Karpas-422 (cell line): ENCODE measurements at places on chromosomes 16 and 17. TPM values are rescaled to one million over a fixed set of nuclear protein-coding genes. Genes with fewer than 3 reads are reported as not detected.

- no peak for DNase-seq
Measured at GRCh38 chr17:50638966-50639713, 4.5 kb downstream of the ABCC3 start.

The SLC52A1 gene
- not detected in 2 replicates for total RNA-seq

DNA sequence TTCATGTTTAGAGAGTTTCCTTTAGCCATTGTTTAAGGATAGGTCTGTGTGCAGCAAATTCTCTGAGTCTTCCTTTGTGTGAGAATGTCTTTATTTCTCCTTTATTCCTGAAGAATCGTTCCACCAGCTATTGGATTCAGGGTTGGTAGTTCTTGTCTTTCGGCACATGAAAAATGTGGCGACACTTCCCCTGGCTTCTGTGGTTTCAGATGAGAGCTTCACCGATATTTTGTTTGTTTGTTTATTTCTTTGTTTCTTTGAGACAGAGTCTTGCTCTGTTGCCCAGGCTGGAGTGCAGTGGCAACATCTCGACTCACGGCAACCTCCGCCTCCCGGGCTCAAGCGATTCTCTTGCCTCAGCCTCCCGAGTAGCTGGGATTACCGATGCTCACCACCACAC, 18.6 kb downstream of the MPO start:
- no peak for DNase-seq

The WWP2 gene
- total RNA-seq, result 30.7 and 42.0 TPM in 2 replicates

DNA sequence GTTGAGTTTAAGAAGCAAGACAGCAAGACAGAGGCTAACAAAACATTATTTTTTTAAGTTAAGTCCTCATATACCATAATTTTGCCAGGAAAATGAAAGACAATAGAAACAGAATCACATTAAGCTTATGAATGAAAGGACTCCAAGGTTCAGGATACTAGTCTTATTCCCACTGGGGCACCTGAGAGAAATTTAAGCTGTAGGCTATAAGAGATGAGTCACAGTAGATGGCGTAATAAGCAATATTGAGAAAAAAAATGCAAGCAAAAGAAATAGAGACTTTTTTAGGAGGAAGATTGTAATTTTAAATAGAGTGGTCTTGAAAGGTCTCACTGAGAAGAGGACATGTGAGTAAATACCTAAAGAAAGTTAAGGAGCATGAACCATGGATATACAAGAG, 57.1 kb upstream of the KIF2B start:
- DNase-seq, result no peak

GRCh38 chr16:25709213-25709612, 17.5 kb downstream of the HS3ST4 start:
- DNase-seq, result no peak

DNA sequence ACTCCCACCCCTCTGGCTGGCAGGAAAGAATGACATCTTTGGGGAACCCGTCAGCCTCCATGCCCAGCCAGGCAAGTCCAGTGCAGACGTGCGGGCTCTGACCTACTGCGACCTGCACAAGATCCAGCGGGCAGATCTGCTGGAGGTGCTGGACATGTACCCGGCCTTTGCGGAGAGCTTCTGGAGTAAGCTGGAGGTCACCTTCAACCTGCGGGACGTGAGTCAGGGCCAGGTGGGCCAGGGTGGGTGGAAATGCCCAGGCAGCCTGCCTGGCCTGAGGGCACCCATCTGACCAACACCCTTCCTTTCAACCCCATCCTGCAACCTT, 8.1 kb upstream of the DCAF7 start:
- no peak for DNase-seq

The TBC1D26 gene
- not detected in 2 replicates for total RNA-seq

The PRDM7 gene
- not detected in 2 replicates for total RNA-seq

GRCh38 chr17:76643553-76644148, at the start of gene ST6GALNAC1:
TSS of gene ST6GALNAC1 (minus strand) at chr17:76643757. CDS start at chr17:76643638, 119 bp downstream.
- no peak for DNase-seq

GRCh38 chr17:33492731-33493265, 199.7 kb upstream of the ASIC2 start:
- DNase-seq, result no peak

- no peak for DNase-seq
Measured at GRCh38 chr16:17159617-17160016, 311.1 kb downstream of the XYLT1 start.

GRCh38 chr17:33667671-33668070, 374.6 kb upstream of the ASIC2 start:
- DNase-seq, result no peak

GRCh38 chr17:50221864-50222545, 20.6 kb upstream of the COL1A1 start:
- DNase-seq, result no peak

The CDH15 gene
- 0.11 TPM in 1 of 2 replicates, not detected in the other for total RNA-seq

The HBM gene
- total RNA-seq, result not detected in 2 replicates

- no peak for DNase-seq
Measured at GRCh38 chr17:55377671-55378275, 43.9 kb downstream of the MMD start.

The AMZ2 gene
- total RNA-seq, result 66.7 and 136 TPM in 2 replicates

GRCh38 chr17:44353672-44354331, 8.7 kb downstream of the GRN start:
- DNase-seq, result no peak

The DPH1 gene
- 37.5 and 41.9 TPM in 2 replicates for total RNA-seq

- DNase-seq, result peak; percentile 32
Measured at GRCh38 chr16:80720804-80721371, 83.5 kb downstream of the CDYL2 start.

The HBA2 gene
- not detected in 2 replicates for total RNA-seq

GRCh38 chr16:9870962-9871361, 311.3 kb downstream of the GRIN2A start:
- DNase-seq, result no peak
